ENCODE measurements at places on chromosomes 16 and 17.
A peak's percentile ranks its signal among the peaks of the same experiment; 100 is the strongest.

DNA sequence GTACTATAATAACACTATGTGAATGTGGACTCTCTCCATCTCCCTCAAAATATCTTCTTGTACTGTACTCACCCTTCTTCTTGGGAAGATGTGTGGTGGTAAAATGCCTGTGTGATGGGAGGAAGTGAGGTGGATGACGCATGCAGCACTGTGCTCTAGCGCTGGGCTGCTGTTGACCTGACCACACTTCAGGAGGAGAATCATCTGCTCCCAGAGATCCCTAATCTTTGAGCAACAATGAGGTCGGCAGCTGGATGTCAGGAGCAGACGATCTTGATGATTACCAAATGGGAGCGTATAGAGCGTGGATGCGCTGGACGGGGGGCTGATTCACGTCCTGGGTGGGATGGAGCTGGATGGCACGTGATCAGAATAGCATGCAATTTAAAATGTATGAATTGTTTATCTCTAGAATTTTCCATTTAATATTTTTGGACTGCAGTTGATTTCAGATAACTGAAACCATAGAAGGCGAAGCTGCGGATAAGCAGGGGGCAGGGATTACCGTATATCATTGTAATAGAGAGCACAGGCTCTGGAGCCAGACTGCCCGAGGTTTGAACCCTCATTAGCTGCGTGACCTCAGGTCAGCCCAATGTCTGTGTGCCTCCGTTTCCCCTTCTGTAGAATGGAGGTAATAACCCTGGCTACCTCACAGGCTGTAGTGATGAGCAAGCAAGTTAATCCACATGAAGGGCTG is 23.7 kb upstream of the CYLD start:
- DNase-seq: no peak

DNA sequence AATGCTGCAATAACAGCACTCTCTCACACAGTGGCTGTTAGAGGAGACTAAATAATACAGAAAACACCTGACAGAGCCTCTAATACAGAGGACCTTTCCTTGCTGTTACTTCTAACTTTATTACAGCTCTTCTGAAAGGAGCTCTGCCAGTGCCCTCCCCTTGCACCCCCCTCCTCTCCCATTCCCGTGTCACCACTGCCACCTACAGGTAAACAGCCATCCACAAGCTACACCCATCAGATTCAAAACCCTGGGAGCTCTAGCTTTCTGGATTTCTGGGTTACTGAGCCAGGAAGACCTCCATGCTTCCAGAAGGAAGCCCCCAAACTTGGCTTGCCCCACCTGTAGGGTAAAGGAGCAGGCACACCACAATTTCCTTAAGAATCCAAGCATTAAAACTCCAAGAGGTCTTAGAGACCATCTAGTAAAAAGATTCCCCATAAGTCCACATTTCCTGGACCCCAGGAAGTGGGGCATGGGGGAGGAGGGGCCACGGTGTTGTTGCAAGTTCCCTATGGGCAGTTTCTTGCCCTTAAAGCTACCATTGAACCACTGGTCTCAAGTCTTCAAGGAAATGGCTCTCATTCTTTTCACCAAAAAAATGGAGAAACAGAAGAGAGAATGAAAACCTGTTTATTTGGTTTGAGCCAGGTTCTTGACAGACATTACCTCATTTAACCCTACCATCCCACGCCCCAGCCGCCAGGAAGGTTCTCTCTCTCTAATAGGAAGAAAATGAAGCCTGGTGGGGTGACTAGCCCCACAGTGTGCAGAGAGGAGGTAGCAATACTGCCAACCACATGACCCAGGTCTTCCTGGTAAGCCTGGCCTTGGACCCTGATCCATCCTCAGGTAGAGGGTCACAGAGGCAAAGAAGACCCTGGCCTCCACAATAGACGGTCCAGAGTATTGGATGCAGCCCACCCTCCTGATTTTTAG is 52.8 kb downstream of the TOM1L2 start:
- peak; percentile 76 for DNase-seq

DNA sequence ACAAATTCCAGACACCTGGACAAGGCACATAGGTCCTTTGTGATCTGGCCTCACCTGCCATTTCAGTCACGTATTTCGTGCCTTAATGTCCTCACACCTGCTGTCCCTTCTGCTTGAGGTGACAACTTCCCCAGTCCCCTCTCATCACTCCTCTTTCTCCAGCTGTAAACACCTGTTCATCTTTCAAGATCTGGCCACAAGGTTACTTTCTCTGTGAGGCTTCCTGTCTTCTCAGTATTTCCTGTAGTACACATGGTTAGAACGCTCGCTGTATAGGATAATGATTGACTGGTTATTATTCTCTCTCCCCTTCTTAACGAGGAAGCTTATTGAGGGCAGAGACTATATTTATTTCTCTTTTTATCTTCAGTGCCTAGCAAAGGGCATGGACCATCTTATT is 74.5 kb upstream of the PMFBP1 start:
- DNase-seq: no peak

GRCh38 chr16:89861648-89862047 is 11.7 kb upstream of the TCF25 start:
- DNase-seq: no peak

GRCh38 chr17:78529871-78530670 is 47.1 kb downstream of the DNAH17 start:
- DNase-seq: peak; percentile 100

- no peak for DNase-seq
Observed at GRCh38 chr16:72214821-72215220, 42.9 kb upstream of the PMFBP1 start.

DNA sequence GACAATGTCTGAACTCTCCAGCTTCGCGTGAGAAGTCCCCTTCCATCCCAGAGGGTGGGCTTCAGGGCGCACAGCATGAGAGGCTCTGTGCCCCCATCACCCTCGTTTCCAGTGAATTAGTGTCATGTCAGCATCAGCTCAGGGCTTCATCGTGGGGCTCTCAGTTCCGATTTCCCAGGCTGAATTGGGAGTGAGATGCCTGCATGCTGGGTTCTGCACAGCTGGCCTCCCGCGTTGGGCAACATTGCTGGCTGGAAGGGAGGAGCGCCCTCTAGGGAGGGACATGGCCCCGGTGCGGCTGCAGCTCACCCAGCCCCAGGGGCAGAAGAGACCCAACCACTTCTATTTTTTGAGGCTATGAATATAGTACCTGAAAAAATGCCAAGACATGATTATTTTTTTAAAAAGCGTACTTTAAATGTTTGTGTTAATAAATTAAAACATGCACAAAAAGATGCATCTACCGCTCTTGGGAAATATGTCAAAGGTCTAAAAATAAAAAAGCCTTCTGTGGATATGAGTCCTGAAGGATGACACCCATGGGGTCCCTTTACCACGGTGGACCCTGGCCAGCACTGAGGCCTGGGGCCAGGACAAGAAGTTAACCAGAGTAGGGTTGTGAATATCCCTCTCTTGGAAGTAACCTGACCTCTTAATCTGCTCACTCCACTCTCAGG is 10.5 kb upstream of the ITGAD start:
- peak; percentile 44 for DNase-seq

DNA sequence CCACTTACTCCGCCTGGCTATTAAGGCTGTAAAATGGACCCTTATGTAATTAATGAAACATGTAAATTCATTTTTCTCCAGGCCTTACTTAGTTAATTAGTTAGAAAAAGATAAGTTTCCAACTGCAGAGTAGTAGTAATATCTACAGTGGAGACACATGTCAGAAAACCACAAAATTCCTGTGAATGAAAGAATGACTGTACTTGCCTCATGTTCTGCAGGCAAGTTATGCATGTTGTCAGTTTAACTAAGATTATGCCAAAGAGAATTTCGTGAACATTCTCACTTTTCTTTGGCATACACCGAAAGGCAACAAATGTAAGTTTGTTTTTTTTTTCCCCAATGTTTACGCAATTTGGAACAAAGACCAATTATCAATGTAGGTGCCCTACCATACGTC is 16.8 kb upstream of the CCL1 start:
- no peak for DNase-seq

DNA sequence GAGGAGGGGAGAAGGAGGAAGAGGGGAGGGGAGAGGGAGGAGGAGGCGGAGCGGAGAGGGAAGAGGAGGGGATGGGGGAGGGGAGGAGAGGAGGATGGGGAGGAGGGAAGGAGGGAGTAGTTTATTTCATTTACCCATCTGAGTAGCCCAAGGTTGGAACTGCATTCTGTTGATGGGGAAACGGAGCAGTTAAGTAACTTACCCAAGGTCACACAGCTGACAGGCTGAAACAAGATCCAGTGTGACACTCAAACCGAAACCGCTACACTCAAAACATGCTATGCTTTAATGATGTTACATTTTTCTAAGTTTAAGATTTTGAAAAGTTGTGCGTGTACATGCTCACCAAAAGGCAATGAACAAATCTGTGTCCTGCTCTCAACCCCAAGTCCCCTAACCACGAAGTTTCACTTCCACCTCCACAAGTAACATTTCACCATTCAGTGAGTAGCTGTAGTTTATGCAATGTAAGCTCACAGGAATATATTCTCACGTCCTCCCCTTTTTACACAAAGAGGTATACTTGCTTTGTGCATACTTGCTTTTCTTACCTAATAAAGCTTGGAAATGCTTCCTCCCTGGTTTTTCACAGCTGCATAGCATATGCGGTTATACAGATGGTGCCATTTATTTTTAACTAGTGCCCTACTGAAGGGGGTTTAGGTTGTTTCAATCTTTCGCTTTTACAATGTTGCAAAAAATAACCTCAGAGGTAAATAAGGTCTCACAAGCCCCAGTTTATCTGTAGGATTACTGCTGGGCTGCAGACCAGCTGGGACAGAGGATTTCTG is 275.3 kb downstream of the PARN start:
- DNase-seq: no peak
